ENCODE measurements at places on chromosomes 4 and X.

DNA sequence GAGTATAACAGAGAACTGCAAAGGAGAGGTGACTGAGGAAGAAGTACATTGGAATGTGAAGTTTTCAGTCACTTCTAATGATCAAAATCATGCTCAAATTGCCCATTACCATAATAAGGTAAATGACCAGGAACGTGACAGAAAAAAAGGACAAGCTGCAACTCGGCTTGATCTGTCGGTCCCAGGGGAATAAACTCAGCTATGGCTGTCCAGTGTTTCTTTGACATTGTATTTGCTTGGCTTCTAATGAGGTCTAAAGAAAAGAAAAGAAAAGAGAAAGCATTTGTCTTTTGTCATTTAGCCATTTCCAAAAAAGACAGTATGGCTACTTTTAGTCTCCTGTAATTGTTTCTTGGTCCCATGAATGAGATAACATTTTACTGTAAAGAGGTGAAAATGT lies 25.2 kb downstream of the PHOX2B start:
- no peak for DNase-seq

- no peak for DNase-seq
Measured at GRCh38 chrX:1027133-1027532, 185.3 kb downstream of the CRLF2 start.

DNA sequence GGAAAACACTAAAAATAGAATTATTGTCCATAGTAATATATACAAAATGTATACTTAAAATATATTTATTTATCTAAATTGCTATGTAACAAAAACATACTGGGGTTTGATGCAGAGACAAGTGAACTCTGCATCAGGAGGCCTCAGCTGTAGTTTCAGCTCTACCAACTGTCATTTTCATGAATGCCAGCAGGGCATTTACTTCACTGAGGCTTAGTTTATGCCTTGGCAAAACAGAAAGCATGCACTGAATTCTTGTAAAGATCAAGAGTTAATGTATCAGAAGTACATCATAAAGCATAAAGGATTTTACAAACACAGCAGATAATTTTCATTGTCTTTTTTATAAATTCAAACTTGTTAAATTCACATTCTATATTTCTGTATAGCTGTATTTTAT lies 577.0 kb downstream of the C4orf33 start:
- no peak for DNase-seq

DNA sequence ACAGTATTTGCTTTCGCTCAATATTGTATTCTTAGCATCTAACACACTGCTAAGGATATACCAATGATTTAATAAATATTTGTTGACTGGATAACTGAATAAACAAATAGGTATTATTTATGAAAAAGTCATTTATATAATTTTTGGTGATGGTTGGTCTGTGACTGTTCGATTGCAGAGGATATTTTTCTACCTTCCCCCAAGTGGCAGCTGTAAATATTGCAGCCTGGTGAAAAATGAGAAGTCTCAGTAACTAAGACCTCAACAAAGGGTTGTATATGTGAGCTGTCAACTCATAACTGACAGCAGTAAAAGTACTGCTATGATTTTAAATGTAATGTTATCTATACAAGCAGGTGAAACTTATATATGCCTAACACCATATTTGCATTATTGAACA lies 36.0 kb downstream of the HTR2C start:
- no peak for DNase-seq

GRCh38 chrX:11397680-11398079 lies 104.5 kb downstream of the AMELX start:
- no peak for DNase-seq

GRCh38 chr4:183807420-183808096 lies 97.5 kb upstream of the STOX2 start:
- DNase-seq = no peak

Measured in hematopoietic multipotent progenitor cell (in vitro differentiated cells).